ENCODE measurements at places on chromosomes 6 and 20. TPM values are rescaled to one million over a fixed set of nuclear protein-coding genes. Genes with fewer than 3 reads are reported as not detected.

GRCh38 chr20:31806564-31807355, 12.4 kb upstream of the MYLK2 start:
- peaks cover 4% of the 10 kb centered on the region for H3K36me3 ChIP-seq
- no peak overlapping the region for H3K27ac ChIP-seq
- no peak overlapping the region for H3K4me3 ChIP-seq
- DNase-seq: no peak
- H3K4me1 ChIP-seq: peaks cover 13% of the 10 kb centered on the region

DNA sequence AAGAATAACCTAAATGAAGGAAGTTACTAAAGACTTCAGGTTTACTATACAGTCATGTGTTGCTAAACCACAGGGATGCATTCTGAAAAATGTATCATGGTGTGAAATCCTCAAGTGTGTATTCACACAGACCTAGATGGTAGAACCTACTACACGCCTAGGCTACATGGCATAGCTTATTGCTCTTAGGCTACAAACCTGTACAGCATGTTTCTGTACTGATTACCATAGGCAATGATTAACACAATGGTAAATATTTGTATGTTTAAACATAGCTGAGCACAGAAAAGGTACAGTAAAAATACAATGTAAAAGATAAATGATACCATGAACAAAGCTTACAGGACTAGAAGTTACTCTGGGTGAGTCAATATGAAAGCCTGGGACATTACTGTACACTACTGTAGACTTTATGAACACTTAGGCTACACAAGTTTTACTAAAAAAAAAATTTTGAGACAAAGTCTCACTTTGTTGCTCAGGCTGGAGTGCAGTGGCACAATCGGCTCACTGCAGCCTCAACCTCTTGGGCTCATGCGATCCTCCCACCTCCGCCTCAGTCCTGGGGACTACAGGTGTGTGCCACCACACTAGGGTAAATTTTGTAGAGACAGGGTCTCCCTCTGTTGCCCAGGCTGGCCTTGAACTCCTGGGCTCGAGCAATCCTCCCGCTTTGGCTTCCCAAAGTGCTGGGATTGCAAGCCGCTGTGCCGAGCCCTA, 36.0 kb downstream of the ADNP start:
- no peak overlapping the region for H3K4me3 ChIP-seq
- H3K4me1 ChIP-seq: peaks cover 30% of the 10 kb centered on the region
- peak; percentile 16 for DNase-seq
- no peak overlapping the region for H3K27ac ChIP-seq

DNA sequence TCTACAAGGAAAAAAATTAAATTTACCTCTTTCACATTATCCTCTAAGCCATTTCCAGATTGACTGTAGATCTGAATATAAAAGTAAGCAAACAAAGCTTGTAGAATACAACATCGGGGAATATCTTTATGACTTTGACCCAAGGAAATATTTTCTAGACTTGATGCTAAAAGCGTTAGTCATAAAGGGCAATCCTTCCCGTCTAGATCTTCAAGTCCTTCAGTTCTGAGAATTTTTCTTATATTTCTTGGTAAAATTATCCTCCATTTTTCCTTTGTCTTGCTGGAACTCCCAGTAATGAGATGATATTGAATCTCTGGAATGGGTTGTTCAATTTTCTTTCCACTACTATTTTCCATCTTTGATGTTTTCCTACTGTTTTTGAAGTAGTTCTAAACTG, 77.8 kb upstream of the ZNF184 start:
- DNase-seq: no peak
- peaks cover 24% of the 10 kb centered on the region for H3K36me3 ChIP-seq
- H3K27me3 ChIP-seq: peaks cover 70% of the 10 kb centered on the region

DNA sequence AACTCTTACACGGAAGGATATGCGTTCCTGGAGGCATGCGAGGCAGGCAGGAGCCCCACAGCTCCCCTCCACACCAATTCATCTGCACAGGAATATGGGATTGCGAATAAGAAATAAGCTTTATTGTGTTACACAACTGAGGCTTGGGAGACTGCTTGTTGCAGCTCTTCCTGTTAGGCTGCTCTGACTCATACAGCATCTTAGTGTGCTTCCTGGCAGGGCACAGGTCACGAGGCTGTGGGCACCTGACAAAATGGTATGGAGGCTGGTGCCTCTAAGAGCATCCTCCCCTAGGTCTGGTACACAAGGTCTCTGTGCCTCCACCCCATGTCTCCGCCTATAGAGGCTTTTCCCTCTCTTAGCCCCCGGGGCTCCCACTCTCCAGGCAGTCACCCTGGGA, 6.8 kb downstream of the SLC22A3 start:
- DNase-seq: peak; percentile 44
- H3K4me1 ChIP-seq: peaks cover 2% of the 10 kb centered on the region
- peaks cover 18% of the 10 kb centered on the region for H3K27me3 ChIP-seq
- no peaks in the 10 kb centered on the region for H3K36me3 ChIP-seq
- H3K27ac ChIP-seq: no peak overlapping the region

- H3K4me1 ChIP-seq: no peaks in the 10 kb centered on the region
- no peaks in the 10 kb centered on the region for H3K36me3 ChIP-seq
- no peak overlapping the region for H3K27ac ChIP-seq
- no peak for DNase-seq
Measured at GRCh38 chr20:48186915-48187314, 401.6 kb upstream of the SULF2 start.

GRCh38 chr6:134447423-134447822, 129.5 kb upstream of the SGK1 start:
- H3K4me1 ChIP-seq: peaks cover 15% of the 10 kb centered on the region
- no peak for DNase-seq
- no peak overlapping the region for H3K4me3 ChIP-seq
- H3K36me3 ChIP-seq: no peaks in the 10 kb centered on the region
- no peak overlapping the region for H3K27ac ChIP-seq
- H3K27me3 ChIP-seq: no peaks in the 10 kb centered on the region

DNA sequence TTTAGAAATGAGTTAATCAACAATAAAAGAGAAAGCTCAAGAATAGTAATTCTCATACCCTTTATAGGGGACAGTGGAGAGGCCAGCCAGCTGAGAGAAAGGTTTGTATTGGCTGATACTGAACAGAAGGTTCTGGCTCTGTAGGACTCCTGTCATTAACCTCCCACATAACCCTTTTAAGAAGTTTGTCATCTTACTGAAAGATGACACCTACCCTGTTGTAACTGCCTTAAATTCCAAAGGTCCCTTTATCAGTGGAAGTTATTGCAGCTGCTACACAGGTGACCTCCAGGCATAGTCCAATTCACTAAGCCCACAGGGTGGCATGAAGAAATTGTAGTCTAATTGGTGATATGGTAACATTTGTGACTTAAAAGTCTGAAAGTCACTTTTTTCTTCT, 790.1 kb downstream of the TENT5A start:
- no peaks in the 10 kb centered on the region for H3K27me3 ChIP-seq
- DNase-seq: no peak
- H3K36me3 ChIP-seq: no peaks in the 10 kb centered on the region
- no peak overlapping the region for H3K4me3 ChIP-seq
- H3K27ac ChIP-seq: no peak overlapping the region

DNA sequence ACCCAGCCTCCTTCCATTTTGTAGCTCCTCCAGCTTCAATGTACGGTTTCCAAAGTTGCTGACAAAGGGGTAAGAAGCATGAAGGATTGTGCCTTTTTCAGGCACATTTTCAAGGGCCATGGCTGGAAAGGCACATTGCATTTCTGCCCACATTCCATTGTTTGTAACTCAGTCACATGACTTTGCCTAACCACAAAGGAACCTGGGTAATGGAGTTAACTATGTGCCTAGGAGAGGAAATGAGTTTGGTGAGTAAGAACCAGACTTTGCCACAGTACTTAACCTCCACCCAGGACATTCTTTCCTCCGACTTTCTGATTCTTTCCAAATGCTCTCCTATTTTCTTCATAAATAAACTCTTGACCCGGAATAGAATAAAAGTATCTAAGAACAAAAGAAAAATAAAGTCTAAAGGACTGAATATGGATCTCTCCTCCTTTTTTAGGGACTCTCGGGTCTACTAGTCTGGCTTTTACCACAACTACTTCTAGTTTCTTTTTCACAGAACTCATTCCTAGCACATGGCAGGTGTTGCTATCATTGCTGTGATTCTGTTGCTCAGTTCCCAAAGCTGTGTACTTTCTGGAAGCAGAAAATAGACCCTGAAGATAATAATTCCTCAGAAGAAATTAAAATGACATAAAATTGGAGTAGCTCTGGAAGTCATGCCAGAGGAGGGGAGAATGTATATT, 81.5 kb upstream of the ISM1 start:
- no peak overlapping the region for H3K27ac ChIP-seq
- no peak overlapping the region for H3K4me3 ChIP-seq
- peaks cover 10% of the 10 kb centered on the region for H3K27me3 ChIP-seq
- H3K4me1 ChIP-seq: peaks cover 7% of the 10 kb centered on the region
- DNase-seq: no peak
- H3K36me3 ChIP-seq: no peaks in the 10 kb centered on the region

- H3K27me3 ChIP-seq: no peaks in the 10 kb centered on the region
- peak overlapping the region; percentile 73 for H3K4me3 ChIP-seq
- no peak overlapping the region for H3K27ac ChIP-seq
- H3K36me3 ChIP-seq: no peaks in the 10 kb centered on the region
Measured at GRCh38 chr6:37222125-37222967, 35.2 kb upstream of the TBC1D22B start.

- no peak for DNase-seq
- no peak overlapping the region for H3K27ac ChIP-seq
- H3K4me3 ChIP-seq: no peak overlapping the region
- H3K4me1 ChIP-seq: no peaks in the 10 kb centered on the region
Measured at GRCh38 chr6:106823732-106824351, 150.7 kb downstream of the CD24 start.

GRCh38 chr6:113094779-113095178, 747.6 kb downstream of the RFPL4B start:
- H3K4me3 ChIP-seq: no peak overlapping the region
- no peak overlapping the region for H3K27ac ChIP-seq
- no peaks in the 10 kb centered on the region for H3K36me3 ChIP-seq
- H3K27me3 ChIP-seq: no peaks in the 10 kb centered on the region
- DNase-seq: no peak

DNA sequence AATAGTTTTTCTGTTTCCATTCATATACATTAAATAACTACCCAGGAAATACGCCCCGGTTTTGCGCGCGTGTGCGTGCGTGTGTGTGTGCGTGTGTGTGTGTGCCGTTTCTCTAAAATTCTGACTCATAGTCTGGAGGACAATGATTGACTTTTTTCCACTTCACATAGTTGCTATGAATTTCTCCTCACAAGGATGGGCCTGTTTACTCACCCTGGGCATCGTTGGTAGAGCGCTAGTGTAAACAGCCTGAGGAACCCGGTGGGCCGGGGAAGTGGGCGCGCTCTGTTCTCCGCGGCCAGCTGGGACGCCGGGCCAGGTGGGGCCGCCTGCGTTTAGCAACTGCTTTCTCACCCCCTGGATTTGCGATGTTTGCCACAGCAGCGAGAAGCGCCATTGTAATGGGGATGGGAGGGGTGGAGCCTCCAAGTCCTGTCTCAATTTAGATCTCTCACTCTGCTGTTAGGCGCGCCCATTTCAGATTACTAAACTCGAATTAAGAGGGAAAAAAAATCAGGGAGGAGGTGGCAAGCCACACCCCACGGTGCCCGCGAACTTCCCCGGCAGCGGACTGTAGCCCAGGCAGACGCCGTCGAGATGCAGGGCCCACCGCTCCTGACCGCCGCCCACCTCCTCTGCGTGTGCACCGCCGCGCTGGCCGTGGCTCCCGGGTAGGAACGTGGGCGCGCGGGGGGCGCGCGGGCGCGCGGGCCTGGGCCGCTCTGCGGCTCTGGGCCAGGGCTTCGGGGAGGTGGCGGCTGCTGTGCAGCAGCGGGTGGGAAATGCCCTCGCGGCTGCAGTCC, at the start of gene CD109:
Gene CD109 (plus strand): TSS at position 585 of the 803 bp plus-strand sequence. CDS start 13 bp downstream, at position 598.
- peak within 1 kb of the TSS; percentile 90 for H3K27ac ChIP-seq
- H3K4me3 ChIP-seq: peak within 1 kb of the TSS; percentile 80
- H3K4me1 ChIP-seq: peaks cover 36% of the 10 kb centered on the region
- H3K27me3 ChIP-seq: peaks cover 16% of the 10 kb centered on the region
- H3K36me3 ChIP-seq: peaks cover 16% of the 10 kb centered on the region
- DNase-seq: peak; percentile 87

- no peaks in the 10 kb centered on the region for H3K36me3 ChIP-seq
- no peak for DNase-seq
- H3K4me3 ChIP-seq: no peak overlapping the region
- H3K27ac ChIP-seq: no peak overlapping the region
Measured at GRCh38 chr20:41361757-41362747, 4.6 kb downstream of the EMILIN3 start.

GRCh38 chr20:13251904-13252297, 30.8 kb downstream of the ISM1 start:
- H3K27me3 ChIP-seq: no peaks in the 10 kb centered on the region
- H3K4me1 ChIP-seq: peaks cover 36% of the 10 kb centered on the region
- H3K4me3 ChIP-seq: no peak overlapping the region

- no peak overlapping the region for H3K4me3 ChIP-seq
- no peak for DNase-seq
- H3K4me1 ChIP-seq: no peaks in the 10 kb centered on the region
- no peak overlapping the region for H3K27ac ChIP-seq
Measured at GRCh38 chr6:64908104-64908503, 798.9 kb downstream of the EYS start.

- peaks cover 56% of the 10 kb centered on the region for H3K4me1 ChIP-seq
- H3K27ac ChIP-seq: peak overlapping the region; percentile 54
- H3K27me3 ChIP-seq: no peaks in the 10 kb centered on the region
- H3K4me3 ChIP-seq: no peak overlapping the region
Measured at GRCh38 chr20:3150908-3151307, 8.8 kb downstream of the FASTKD5 start.

- DNase-seq: no peak
- no peaks in the 10 kb centered on the region for H3K27me3 ChIP-seq
- no peak overlapping the region for H3K27ac ChIP-seq
- H3K36me3 ChIP-seq: no peaks in the 10 kb centered on the region
- H3K4me1 ChIP-seq: peaks cover 12% of the 10 kb centered on the region
Measured at GRCh38 chr6:119449331-119450156, 100.0 kb upstream of the MAN1A1 start.

DNA sequence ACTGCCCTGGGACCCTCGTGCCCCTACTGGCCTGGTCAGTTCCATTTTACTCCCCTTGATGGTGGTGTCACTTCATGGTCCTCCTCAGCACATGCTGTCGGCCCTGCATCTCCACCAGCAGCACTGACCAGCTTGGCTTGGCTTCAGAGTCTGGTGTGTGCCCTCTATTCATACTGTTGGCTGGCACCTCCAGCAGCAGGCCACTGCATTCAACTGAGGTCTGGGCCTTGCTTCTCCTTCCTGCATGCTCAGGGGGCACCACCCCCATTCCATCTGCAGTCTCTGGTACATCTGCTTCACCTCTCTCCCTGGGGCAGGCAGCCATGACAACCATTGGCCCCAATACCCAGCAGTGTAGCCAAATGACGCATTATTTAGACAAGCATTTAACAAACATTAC, 155.9 kb downstream of the SLC24A3 start:
- no peak overlapping the region for H3K27ac ChIP-seq
- H3K27me3 ChIP-seq: no peaks in the 10 kb centered on the region
- no peak overlapping the region for H3K4me3 ChIP-seq
- no peaks in the 10 kb centered on the region for H3K4me1 ChIP-seq
- no peak for DNase-seq

TENT5A gene
- total RNA-seq: 0.51 TPM

GPR6 gene
- total RNA-seq: not detected

POPDC3 gene
- not detected for total RNA-seq

FOXS1 gene
- total RNA-seq: not detected

BPIFB2 gene
- not detected for total RNA-seq

BAG2 gene
- total RNA-seq: 6.8 TPM
